ENCODE measurements at places on chromosomes 5 and 9.

DNA sequence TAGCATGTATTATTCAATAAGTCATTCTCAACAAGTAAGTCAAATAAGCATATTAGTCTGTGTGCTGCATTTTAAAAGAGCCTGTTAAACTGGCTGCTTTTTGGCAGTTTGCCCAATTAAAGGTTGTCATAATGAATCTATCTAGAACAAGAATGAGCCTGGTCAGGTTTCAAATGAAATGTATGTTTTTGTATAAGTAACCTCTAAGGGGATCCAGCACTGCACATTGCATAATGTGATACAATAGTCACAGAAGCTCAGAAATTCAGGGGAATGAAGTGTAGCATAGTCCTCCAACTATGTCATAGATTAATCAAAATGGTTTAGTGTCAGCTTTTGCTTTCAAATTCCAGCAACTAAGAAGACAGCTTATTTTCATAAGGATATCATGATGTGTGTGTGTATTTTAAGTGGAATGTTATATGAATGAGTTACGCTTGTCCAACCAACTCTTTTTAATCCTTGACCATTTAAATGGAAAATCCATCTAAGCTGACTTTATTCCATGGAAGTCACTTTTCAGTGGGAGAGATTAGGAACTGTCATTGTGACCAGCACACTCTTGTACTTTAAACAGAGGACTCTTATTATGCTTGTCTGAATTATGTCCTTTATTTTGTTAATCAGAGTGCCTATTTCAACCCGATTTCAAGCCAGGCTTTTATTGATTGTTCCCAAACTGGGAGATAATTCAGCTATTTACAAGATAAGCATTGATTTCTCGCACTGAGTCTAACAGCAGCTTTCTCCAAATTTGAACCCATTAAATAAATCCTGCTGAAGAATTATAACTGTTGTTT, 283.9 kb upstream of the ADAMTSL1 start:
- no peak for DNase-seq

- DNase-seq: peak; percentile 81
Observed at GRCh38 chr5:95620030-95620869, at the start of gene GPR150. GPR150 (plus strand) TSS chr5:95620087; CDS start chr5:95620276, 189 bp downstream.

GRCh38 chr9:99182356-99182755, 39.4 kb downstream of the ALG2 start:
- DNase-seq: no peak

GRCh38 chr5:95631991-95632675, 12.2 kb downstream of the GPR150 start:
- peak; percentile 96 for DNase-seq

DNA sequence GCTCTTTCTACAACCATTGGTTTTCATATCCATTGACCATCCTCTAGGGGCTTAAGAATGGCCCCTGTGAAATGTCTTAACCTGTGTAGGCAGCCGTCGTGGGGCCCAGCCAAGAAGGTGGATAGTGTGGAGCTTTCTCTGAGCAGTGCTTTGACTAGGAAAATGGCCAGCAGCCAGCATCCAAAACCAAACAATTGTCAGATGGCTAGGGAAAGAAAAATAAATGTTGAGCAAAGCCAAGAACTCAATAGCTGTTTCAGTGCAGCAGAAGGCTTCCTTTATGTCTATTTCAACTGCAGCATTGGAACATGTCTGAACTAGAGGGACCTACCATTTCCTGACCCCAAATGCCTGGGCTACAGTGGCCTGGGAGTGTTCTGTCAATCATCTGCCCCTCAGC, 374.9 kb downstream of the TLE4 start:
- no peak for DNase-seq

- DNase-seq: peak; percentile 15
Observed at GRCh38 chr9:133048595-133048994, 13.2 kb upstream of the CEL start.

GRCh38 chr9:38683336-38683735, 36.6 kb downstream of the FAM240B start:
- no peak for DNase-seq

DNA sequence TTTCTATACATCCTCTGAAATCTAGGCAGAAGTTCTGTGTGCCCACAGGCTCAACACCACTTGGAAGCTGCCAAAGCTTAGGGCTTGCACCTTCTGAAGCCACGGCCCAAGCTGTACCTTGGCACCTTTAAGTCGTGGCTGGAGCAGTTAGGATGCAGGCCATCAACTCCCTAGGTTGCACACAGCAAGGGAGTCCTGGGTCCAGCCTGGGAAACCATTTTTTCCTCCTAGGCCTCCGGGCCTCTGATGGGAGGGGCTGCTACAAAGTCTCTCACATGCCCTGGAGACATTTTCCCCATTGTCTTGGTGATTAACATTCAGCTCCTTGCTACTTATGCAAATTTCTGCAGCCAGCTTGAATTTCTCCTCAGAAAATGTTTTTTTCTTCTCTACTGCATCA, 15.5 kb upstream of the PLK2 start:
- no peak for DNase-seq

GRCh38 chr9:135249711-135250110, 162.2 kb downstream of the OLFM1 start:
- DNase-seq: no peak

GRCh38 chr5:55176176-55176818, 3.3 kb upstream of the CDC20B start:
- no peak for DNase-seq

GRCh38 chr5:149240354-149240998, 31.2 kb upstream of the AFAP1L1 start:
- no peak for DNase-seq

- no peak for DNase-seq
Observed at GRCh38 chr5:24535646-24536045, 109.1 kb downstream of the CDH10 start.

DNA sequence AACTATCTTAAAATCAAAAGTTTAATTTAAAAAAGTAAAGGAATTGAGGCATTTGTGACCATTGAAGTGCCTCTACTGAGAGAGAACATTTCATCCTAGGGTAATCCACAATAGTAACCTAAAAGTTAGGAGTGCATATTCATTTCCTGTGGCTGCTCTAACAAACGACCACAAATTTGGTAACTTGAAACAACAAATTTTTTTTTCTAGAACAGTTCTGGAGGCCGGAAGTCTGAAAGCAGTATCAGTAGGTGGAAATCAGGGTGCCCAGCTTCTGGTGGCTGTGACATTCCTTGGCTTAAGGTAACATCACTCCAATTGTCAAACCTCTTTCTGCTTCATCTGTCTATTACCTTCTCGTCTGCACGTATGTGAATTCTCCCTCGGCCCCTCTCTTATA, 67.1 kb upstream of the SSBP2 start:
- DNase-seq: no peak

- DNase-seq: no peak
Observed at GRCh38 chr5:36017004-36017403, 25.8 kb upstream of the UGT3A1 start.

- DNase-seq: no peak
Observed at GRCh38 chr5:23684103-23684502, 176.7 kb downstream of the PRDM9 start.

GRCh38 chr5:107806705-107807104, 136.0 kb upstream of the EFNA5 start:
- DNase-seq: peak; percentile 16

DNA sequence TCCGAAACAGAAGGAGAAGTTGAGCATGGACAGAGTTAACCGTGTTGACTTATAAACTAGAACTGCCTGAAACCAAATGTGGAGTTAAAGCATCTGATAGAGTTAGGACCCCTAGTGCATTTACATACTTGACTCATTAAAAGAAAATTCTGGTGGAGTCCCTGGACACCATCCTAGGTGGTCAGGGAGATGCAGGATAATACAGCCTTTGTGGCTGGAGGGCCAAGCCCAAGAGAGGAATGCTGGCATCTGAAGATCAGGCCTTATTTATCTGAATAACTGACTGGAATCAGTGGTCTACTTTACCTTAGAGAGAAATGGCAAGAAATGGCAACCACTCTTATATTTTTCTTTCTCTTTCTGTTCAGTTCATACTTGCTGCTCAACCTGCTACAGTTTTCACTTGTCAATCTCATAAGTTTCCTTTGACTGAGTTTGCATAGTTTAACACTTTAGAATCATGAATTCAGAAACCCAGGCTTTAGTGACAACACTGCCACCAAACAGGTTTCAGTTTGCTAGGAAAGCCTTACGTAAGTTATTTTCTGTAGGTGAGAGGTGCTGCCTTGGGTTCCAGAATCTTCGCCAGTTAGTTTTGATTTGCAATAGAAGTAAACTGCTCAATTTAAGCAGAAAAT, 10.2 kb downstream of the CMYA5 start:
- no peak for DNase-seq

DNA sequence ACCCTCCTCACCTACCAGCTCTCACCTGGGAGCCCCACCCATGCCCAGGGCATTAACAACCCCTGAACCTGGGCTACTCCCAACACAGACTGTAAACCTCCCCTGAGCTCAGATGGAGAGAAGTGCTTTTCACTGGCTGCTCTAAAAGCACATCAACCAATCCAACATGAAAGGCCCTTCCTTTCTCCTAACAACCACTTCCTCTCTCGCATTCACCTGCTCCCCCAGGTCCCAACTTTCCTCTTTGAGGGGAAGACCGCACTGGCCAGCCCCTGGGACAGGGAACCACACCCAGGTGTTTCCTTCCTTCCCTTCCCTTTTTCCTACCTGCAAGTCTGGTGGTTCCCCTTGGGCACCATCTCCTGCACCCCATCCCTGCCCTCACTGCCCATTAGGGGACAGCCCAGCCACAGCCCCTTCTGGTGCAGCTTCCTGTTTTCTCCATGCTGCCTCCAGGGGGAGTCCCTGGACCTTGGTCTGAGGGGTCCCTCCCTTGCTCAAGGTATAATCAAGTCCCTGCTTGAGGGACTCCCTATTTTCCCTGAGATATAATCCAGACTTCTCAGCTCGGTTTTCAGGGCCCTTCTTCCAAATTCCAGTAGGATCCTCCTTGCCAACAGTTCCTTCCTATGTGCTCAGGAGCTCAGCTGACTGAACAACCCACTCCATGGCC, 30.5 kb upstream of the DAB2IP start:
- no peak for DNase-seq

- DNase-seq: no peak
Observed at GRCh38 chr9:94528886-94529285, 26.0 kb upstream of the PCAT7 start.

GRCh38 chr5:179241175-179241574, 104.1 kb downstream of the ADAMTS2 start:
- DNase-seq: no peak

DNA sequence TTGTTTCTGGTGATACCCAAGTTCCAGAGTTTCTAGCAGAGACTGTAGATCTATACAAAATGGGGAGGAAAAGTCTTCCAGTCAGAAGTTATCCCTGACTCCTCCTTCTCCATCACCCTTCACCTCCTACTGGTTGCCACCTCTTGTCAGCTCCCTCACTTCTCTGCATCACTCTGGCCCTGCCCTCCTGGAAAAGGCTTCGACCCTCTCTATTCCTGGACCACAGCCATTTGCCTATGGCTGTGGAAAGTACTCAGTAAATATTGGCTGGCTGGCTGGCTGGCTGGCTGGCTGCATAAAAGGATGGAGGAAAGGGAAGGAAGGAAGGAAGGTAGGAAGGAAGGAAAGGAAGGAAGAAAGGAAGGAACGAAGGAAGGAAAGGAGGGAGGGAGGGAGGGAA, 32.7 kb upstream of the ABCA1 start:
- DNase-seq: no peak

GRCh38 chr9:89097219-89097618, 81.4 kb downstream of the SHC3 start:
- no peak for DNase-seq

- DNase-seq: no peak
Observed at GRCh38 chr5:127865273-127865672, 162.1 kb downstream of the CCDC192 start.

GRCh38 chr9:77011973-77012821, 7.3 kb upstream of the FOXB2 start:
- no peak for DNase-seq

DNA sequence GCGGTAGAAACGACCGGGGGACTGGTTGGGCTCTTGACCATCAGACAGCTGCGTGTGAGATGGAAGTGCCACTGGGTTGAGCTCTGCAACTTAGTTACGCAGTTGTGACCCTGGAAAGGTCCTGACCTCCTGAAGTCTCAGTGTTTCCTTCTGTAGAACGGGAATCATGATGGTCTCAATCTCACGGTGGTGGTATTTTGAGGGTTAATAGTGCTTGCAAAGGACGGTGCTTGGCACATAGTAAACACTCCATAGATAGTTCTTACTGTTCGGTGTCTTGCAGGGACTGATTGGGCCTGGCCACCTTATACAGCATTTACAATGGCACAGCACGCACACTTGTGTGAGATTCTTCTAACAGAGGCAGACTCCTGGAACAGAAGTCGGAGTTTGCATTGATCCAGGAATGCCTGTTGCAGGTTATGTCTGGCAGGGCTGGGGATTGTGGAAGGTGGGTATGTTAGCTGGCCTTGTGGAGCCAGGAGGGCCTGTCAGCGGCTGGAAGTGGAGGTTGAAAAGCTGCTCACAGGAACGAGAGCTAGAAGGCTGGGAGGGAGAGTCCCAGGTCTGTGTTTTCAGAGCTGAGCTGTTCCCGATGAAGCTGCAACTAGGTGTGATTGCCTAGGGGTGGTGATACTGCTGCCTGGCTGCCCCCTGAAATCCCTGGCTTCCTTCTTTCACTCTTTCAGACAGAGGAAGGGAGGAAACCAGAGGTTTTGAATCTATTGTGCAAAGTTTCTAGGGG, 962 bp upstream of the TXN start:
- no peak for DNase-seq

GRCh38 chr5:91178461-91178860, 204.7 kb downstream of the ARRDC3 start:
- no peak for DNase-seq

DNA sequence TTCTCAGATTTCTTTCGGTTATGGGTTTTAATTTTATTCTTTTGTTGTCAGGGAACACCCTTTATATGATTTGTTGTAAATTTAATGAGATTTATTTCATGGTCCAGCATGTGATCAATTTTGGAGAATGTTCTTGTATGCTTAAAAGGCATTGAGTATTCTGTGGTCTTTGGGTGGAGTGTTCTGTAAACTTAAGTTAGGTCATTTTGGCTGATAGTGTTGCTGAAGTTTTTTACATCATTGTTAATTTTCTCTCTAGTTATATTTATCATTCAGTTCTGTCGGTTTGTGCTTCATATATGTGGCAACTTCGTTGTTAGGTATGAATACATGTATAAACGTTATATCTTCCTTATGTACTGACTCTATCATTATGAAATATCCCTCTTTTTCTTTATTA, 55.5 kb downstream of the NIPBL start:
- no peak for DNase-seq

DNA sequence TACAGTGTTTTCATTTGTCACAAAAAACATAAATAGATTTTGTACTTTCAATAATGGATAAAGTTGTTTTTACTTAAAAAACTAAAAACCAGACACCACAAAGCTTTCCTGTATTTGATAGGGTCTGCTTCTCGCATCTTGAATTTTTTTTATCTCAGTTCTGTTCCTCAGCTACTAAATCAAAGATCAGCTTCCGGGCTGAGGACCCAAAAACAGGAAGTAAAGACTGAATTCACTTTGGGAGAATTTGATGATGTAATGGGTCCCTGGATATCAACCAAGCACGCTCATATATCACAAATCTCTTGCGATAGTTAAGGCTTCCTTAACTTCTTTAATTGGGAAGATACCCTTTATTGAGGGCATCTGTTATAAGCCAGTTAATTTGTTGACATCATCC, 24.1 kb downstream of the ITK start:
- DNase-seq: no peak

Measured in kidney capillary endothelial cell (primary cell).